Aortic smooth muscle cell (primary cell): ENCODE measurements at places on chromosomes 2 and 18. TPM values are rescaled to one million over a fixed set of nuclear protein-coding genes. Genes with fewer than 3 reads are reported as not detected.

CREG2 gene
- 0.37 and 1.1 TPM in 2 replicates for total RNA-seq

ENOSF1 gene
- total RNA-seq: 41.3 and 49.7 TPM in 2 replicates

PLGLB2 gene
- total RNA-seq: 0.53 and 0.87 TPM in 2 replicates

PROKR1 gene
- total RNA-seq: under 0.01 TPM in 1 of 2 replicates, not detected in the other

SLC38A11 gene
- total RNA-seq: 0.06 TPM in 1 of 2 replicates, not detected in the other

FAM161A gene
- 1.3 and 1.8 TPM in 2 replicates for total RNA-seq

SPHKAP gene
- total RNA-seq: 0.19 and 1.6 TPM in 2 replicates

SERPINB3 gene
- not detected in 2 replicates for total RNA-seq

TSGA10 gene
- total RNA-seq: 2.7 and 2.8 TPM in 2 replicates

UCN gene
- 0.40 and 0.50 TPM in 2 replicates for total RNA-seq

ASAP2 gene
- total RNA-seq: 83.4 and 86.1 TPM in 2 replicates
